ENCODE measurements at places on chromosomes 2 and 18.

DNA sequence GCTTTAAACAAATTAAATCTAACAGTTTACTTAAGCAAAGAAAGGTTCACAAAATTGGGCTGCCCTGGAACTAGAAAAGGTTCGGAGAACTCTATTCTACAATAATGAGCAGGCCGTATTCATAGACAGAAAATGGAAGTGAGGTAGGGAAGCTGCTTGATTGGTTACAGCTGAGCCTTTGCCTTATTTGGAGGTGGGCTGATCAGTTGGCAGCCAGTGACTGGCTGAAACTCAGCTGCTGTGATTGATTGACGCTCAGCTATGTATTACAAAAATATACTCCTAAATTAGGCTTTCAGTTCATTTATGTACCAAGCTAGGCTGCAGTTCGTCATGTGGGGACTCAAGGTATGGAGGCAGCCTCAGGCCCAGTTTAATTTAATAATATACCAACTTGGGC is 42.3 kb upstream of the TTR start:
- DNase-seq = no peak
- no peak overlapping the region for H3K27ac ChIP-seq
- H3K36me3 ChIP-seq = no peaks in the 10 kb centered on the region
- H3K4me1 ChIP-seq = no peaks in the 10 kb centered on the region

DNA sequence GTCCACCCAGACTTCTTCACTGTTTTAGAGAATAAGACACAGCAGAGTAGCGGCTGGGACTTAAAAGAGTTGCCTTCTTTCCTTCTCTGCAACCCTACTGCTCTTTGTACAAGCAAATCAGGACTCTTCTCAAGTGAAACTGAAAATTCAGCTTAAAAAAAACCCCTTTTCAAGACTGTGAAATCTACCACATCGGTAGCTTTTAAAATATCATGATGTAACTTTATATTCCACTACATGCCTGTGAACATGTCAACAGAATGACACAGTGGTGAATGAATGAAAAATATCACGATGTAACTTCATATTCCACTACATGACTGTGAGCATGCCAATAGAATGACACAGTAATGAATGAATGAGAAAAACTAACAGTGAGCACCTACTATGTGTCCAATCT is 53.4 kb downstream of the TCF4 start:
- no peaks in the 10 kb centered on the region for H3K27me3 ChIP-seq
- H3K4me3 ChIP-seq = no peak overlapping the region
- no peaks in the 10 kb centered on the region for H3K36me3 ChIP-seq
- DNase-seq = no peak
- no peak overlapping the region for H3K27ac ChIP-seq

DNA sequence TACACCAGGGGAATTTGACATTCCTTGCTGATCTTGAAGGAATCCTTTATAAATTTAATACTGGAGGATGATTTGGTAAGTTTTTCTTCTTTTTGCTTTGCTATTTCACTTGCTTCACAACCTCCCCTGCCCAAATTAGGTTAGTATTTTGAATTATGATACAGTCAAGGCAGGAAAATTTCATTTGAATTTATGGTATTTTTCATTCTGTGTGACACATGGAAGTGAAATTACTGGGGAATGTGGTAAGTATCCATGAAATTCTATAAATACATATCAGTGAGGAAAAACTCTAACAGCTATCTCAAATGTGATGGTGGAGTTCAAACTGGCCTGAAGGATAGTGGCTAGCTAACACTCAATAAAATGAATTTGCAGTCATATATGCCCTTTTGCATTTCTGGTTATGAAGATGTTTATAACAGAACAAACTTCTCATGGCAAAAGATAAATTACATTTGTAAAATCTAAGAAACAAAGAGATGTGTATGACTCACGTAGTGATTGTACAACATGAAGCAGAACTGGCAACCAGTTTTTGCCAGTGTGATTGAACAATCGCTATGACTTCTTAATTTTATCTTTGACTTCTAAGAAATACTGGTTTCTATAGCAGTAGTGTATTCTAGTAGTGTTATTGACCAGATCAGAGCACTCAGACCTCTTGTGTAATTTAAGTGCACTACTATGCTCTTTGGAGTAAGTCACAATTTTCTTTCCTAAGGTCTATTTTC is 152.6 kb downstream of the IKZF2 start:
- DNase-seq = no peak

- H3K4me1 ChIP-seq = no peaks in the 10 kb centered on the region
- H3K36me3 ChIP-seq = no peaks in the 10 kb centered on the region
- DNase-seq = no peak
- H3K27me3 ChIP-seq = no peaks in the 10 kb centered on the region
- H3K27ac ChIP-seq = no peak overlapping the region
- H3K4me3 ChIP-seq = no peak overlapping the region
Observed at GRCh38 chr2:174859563-174860169, 95.4 kb upstream of the CHRNA1 start.

GRCh38 chr2:70472221-70472890 is 81.3 kb downstream of the TGFA start:
- H3K27me3 ChIP-seq = no peaks in the 10 kb centered on the region
- H3K36me3 ChIP-seq = no peaks in the 10 kb centered on the region
- no peak overlapping the region for H3K27ac ChIP-seq
- no peak overlapping the region for H3K4me3 ChIP-seq
- no peak for DNase-seq

DNA sequence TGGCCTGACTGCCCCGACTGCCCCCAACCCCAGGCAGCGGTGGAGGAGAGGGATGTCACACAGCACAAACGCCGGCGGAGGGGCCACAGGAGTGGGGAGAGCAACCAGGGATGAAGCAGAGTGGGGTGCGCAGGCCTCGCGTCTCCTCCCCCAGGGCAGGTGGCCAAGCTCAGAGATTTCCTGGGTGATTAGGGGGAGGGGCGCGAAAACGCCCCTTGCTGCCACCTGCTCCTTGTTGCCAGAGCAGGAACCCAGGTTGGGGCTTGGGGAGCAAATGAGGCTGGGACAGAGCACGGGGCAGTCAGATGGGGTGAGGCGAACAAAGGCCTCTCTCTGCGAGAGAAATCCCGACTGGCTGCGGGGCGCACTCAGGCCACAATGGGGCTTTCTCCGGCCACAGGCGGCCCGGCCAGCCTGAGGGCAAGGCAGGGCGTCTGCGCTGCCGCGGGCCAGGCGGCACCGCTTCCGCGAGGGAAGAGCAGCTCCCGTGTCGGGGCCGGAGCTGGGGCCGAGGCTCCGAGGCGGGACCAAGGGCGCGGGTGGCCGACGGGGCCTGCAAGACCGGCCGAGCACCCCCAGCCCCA is 11.5 kb downstream of the TEX44 start:
- H3K4me1 ChIP-seq = peaks cover 18% of the 10 kb centered on the region
- H3K27me3 ChIP-seq = peaks cover 15% of the 10 kb centered on the region
- H3K36me3 ChIP-seq = no peaks in the 10 kb centered on the region

GRCh38 chr2:112256654-112257053 is 1.8 kb upstream of the ZC3H8 start:
- no peaks in the 10 kb centered on the region for H3K27me3 ChIP-seq
- peaks cover 32% of the 10 kb centered on the region for H3K4me1 ChIP-seq
- peaks cover 7% of the 10 kb centered on the region for H3K36me3 ChIP-seq
- no peak overlapping the region for H3K27ac ChIP-seq
- H3K4me3 ChIP-seq = no peak overlapping the region

GRCh38 chr2:9285385-9285920 is 78.8 kb downstream of the ASAP2 start:
- H3K4me3 ChIP-seq = no peak overlapping the region
- H3K4me1 ChIP-seq = no peaks in the 10 kb centered on the region
- H3K27me3 ChIP-seq = peaks cover 7% of the 10 kb centered on the region
- H3K27ac ChIP-seq = no peak overlapping the region
- no peaks in the 10 kb centered on the region for H3K36me3 ChIP-seq
- no peak for DNase-seq

DNA sequence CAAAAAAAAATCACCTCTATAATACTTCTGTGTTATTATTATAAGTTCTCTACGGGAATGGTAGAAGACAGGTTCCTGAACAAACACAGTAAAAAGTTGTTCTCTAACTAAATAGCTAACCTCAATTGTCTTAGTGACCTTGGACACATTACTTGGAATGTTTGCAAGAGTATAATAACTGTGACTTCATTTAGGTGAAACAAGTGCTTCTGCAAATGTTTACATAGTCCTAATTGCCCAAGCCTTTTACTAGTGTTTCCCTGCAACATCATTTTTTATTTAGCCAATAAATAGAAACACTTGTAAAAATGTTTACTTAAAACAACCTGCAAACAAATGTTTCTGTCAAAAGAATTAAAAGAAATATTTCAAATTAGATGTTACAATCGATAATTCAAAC is 9.9 kb downstream of the PLEKHM3 start:
- H3K27ac ChIP-seq = no peak overlapping the region
- peaks cover 22% of the 10 kb centered on the region for H3K4me1 ChIP-seq
- no peak overlapping the region for H3K4me3 ChIP-seq
- DNase-seq = no peak
- H3K27me3 ChIP-seq = no peaks in the 10 kb centered on the region

DNA sequence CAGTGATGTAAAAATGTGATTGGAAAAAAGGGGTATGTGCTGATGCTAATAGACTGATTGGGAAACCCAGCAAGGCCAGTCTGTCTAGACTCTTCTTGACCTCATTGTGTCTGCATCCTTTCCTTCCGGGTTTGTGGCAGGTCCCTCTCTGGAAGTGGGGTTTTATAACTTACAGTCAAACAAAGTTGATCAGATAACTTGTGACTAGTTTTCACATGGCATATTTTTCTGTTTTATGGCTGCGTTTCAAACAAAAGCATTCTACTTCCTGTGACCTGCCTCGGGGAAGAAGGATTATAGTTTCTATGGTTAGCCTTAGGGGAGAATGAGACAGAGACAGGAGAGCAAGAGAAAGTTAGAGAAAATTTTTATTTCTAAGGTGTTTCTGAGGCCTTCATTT is 188.7 kb upstream of the HNMT start:
- no peaks in the 10 kb centered on the region for H3K36me3 ChIP-seq
- no peak overlapping the region for H3K27ac ChIP-seq

- H3K27ac ChIP-seq = no peak overlapping the region
- no peaks in the 10 kb centered on the region for H3K27me3 ChIP-seq
- peaks cover 18% of the 10 kb centered on the region for H3K36me3 ChIP-seq
- H3K4me3 ChIP-seq = no peak overlapping the region
- DNase-seq = no peak
- peaks cover 4% of the 10 kb centered on the region for H3K4me1 ChIP-seq
Observed at GRCh38 chr2:15383695-15384350, 177.3 kb downstream of the NBAS start.

GRCh38 chr2:215780313-215780712 is 233.0 kb downstream of the MREG start:
- H3K27ac ChIP-seq = no peak overlapping the region
- H3K4me1 ChIP-seq = no peaks in the 10 kb centered on the region
- DNase-seq = no peak
- H3K27me3 ChIP-seq = peaks cover 9% of the 10 kb centered on the region
- H3K36me3 ChIP-seq = no peaks in the 10 kb centered on the region

DNA sequence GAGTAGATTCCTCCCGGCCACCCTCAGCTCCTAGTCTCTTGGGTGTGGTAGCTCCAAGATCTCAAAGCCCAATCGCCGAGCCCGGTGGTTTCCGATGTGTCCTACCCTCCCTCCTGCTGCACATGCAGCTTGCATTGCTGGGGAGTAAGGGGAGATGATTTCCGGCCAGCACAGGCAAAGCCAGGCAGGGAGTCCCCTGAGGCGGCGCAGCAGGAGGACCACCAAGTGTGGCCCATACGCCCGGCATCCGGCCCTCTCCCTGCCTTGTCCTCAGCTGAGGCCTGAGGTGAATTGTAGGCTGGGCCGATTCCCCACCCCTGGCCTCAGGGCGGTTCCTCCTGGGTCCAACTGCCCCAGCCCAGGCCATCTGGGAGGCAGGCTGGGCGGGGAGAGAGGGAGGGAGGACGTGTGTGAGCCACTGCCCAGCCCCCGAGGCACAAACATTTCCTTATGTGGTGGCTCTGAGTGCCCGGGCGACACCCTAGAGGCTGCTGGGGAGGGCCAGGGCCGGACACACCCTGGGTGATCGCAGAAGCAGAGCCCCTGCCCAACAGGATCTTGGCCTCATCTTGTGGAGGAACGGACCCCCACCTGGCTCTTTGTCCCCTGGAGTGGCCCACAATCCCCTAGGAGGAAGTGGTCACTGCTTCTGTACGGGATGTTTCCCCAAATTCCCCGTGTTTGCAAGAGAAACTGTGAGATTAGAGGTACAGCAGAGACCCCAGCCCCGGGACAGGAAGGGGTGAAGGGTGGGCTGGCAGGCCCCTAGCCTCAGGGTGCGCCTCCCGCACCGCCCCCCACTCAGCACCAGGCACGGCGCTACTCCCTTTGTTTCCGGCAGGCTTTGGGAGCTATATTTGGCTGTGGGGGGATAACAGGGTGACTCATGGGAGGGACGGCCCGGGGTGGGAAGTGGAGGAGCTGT is 41.9 kb upstream of the PTMA start:
- no peaks in the 10 kb centered on the region for H3K27me3 ChIP-seq
- no peak for DNase-seq
- H3K36me3 ChIP-seq = no peaks in the 10 kb centered on the region
- H3K27ac ChIP-seq = no peak overlapping the region

- H3K36me3 ChIP-seq = no peaks in the 10 kb centered on the region
- no peak overlapping the region for H3K27ac ChIP-seq
- H3K4me3 ChIP-seq = no peak overlapping the region
- DNase-seq = no peak
Observed at GRCh38 chr2:16649353-16650286, 16.0 kb downstream of the CYRIA start.

GRCh38 chr18:22930089-22930713 is 2.9 kb upstream of the RBBP8 start:
- H3K4me1 ChIP-seq = peaks cover 20% of the 10 kb centered on the region
- H3K27ac ChIP-seq = no peak overlapping the region
- H3K27me3 ChIP-seq = peaks cover 3% of the 10 kb centered on the region
- peak; percentile 67 for DNase-seq

GRCh38 chr2:36607947-36608346 is 10.0 kb upstream of the FEZ2 start:
- H3K4me3 ChIP-seq = no peak overlapping the region
- DNase-seq = no peak
- H3K27ac ChIP-seq = no peak overlapping the region
- H3K27me3 ChIP-seq = peaks cover 8% of the 10 kb centered on the region
- no peaks in the 10 kb centered on the region for H3K4me1 ChIP-seq

DNA sequence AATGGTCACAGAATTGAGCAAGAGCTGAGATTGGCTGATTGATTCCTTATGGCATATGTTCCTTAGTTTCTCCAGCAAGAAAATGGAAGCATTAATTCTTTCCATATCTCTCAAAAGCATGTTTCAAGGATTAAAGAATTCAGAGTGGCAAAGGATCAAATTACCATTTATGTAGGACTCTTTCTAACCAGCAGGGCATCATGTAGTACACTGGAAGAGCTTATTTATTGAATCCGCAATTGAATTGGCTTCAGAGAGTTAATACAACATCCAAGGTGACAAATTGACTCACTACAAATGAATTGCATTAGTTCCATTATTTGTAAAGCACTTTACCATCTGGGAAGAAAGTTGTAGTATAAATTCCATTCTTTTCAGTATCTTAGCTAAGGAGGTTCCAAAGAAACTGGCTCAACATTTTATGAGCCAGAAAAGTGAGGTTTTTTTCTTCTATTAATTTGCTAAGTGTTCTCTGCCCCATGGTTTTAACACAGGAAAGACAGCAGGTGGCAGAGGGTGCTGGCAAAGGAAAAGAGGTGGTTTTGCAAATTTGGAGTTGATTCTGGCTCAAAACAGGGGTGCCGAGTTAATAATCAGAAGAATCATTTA is 409.9 kb downstream of the MTX2 start:
- H3K4me1 ChIP-seq = no peaks in the 10 kb centered on the region
- H3K36me3 ChIP-seq = no peaks in the 10 kb centered on the region
- H3K27ac ChIP-seq = no peak overlapping the region
- no peak for DNase-seq
- peaks cover 19% of the 10 kb centered on the region for H3K27me3 ChIP-seq

GRCh38 chr2:187783446-187783845 is 229.2 kb upstream of the TFPI start:
- H3K4me1 ChIP-seq = no peaks in the 10 kb centered on the region
- no peak overlapping the region for H3K4me3 ChIP-seq
- DNase-seq = no peak
- no peak overlapping the region for H3K27ac ChIP-seq
- no peaks in the 10 kb centered on the region for H3K27me3 ChIP-seq

All from activated T-helper 1 cell treated with anti-CD3 and anti-CD28 coated beads, Interleukin-12 subunit alpha, Interleukin-12 subunit beta, Interleukin-2, Interleukin-4 antibody, amounts not matched to agents 30 ng/mL and 10 ng/mL and 1 ng/mL, durations not matched to agents 14 hours and 24 hours and 36 hours (primary cell).